GM10248 (cell line): ENCODE measurements at places on chromosomes 7 and 10.

DNA sequence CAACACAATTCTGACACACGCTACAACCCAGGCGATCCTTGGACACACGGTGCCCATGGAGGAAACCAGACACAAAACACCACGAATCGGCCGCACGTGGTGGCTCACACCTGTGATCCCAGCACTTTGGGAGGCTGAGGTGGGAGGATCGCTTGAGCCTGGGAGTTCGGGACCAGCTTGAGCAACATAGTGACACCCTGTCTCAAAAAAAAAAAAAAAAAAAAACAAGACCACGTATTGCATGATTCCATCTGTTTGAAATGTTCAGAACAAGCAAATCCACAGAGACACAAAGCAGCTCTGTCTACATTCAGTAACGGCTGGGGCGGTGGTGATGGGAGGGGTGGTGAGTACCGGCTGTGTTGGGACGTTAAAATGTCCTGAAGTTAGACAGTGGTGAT lies 25.2 kb downstream of the ADAP1 start:
- no peak for DNase-seq

- DNase-seq, result peak; percentile 81
These were observed 4.1 kb downstream of the MBLAC1 start for GRCh38 chr7:100130608-100131453.

- no peak for DNase-seq
These were observed 25.5 kb downstream of the RNLS start for GRCh38 chr10:88557658-88558057.

- DNase-seq, result no peak
These were observed 23.5 kb upstream of the KCNMA1 start for GRCh38 chr10:77661100-77661499.

DNA sequence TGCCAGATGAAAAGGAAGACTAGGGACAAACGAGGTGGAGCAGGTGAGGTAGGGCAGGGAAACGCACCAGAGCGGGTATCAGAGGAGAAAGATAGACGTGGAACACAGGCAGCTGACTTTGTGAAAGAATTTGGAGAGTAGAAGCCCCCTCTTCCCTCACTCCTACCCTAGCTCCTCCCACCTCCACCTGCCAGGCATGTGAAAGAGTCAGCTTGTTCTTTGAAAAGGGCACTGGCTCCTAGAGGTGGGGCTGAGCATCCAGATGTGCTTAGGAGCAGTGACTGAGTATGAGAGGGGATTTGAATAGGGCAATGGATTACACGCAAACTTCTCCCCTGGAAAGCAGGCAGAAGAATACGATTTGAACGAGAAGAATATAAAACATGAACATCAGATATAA lies 174.2 kb upstream of the INHBA start:
- no peak for DNase-seq

DNA sequence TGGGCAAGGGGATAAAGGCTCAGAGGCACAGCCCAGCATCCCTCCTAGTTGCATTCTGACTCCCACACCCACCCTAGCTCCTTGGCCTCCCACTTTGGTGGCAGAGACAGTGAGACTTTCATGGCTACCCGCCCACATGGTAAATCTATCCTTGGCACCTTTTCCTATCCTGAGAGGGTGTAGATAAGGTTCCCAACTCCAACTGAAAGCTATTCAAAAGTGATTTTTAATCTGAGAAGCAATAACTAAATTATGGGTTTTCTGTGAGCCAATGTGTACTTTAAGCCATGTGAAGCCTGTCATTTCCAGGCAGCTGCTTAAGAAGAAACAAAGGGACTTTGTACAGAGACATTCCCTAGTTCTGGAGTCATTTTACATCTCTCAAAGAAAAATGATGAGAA lies 9.1 kb downstream of the LAMB1 start:
- DNase-seq, result no peak

- peak; percentile 98 for DNase-seq
These were observed at the start of gene ARL3 for GRCh38 chr10:102713814-102714620. Gene ARL3, minus strand, starts transcription at chr10:102714397. Its CDS starts 122 bp downstream, at chr10:102714275.

GRCh38 chr7:16491148-16491547 lies 25.6 kb upstream of the SOSTDC1 start:
- no peak for DNase-seq

DNA sequence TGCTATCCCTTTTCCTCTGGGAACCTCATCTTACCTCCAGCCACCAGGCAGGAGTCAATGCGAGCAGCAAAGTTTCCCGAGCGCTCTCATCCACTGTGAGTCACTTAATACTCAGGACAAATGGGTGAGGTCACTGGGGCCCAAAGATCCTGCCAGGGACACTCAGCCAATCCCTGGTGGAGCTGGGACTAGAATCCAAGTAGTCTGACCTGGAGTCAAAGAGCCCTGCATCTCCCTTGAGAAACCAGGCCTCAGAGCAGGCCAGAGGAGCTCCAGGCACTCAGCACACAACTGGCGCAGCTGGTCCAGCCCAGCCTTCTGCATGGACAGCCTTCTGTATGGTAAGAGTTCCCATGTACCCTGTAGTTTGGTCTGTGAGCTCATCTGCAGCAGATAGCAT lies 142.3 kb downstream of the MAPK8 start:
- no peak for DNase-seq

DNA sequence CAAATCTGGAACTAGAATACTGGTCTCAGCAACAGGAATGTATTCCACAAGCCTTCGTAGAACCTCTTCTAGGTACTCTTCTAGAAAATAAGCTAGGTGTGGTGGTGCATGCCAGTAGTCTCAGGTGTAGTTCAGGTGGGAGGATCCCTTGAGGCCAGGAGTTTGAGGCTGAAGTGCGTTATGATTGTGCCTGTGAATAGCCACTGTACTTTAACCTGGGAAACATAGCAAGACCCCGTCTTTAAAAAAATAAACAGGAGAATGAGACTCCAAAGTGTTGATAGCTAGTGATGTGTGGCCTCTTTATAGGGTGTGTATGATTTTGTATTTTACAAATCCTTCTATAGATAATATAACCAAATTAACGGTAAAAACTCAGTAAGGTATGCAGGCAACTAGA lies 1.5 kb upstream of the ZNF775 start:
- DNase-seq, result no peak

DNA sequence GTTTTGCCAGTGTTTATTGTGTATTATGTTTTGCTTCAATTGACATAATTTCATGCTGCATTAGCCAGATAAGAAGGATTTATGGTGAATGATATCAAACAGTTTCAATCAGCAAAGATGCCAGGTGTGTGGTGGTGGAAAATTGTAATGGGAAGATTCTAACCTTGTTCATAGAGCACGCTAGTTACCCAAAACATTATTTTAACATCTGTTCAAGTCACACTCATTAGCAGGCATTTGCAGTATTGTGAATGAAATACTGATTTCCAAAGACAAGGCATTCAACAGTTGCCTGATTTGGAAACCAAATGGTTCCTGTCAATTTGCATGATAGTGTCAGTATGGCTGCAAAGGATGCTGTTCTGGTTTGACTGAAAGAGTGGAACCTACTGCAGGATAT lies 129.7 kb downstream of the EPC1 start:
- no peak for DNase-seq

DNA sequence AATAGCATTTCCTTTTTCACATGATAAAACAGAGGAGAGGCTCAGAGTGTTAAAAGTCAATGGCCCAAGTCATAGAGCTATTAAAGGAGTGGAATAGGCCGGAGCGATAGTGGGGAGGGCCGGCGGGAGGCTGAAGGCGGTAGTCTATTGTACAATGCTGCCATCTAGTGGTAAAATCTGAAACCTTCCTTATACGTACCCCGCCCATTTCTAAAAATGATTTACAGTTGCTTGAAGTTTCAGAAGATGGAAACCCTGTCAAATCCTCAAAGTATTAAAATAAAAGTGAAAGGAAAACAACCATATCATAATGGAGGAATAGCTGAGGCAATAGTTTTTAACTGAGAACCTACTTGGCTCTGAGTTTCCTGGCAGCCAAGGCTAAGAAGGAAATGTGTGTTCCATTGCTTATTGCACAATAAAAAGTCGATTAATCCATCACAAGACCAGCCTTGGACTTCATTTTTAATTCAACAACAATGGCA lies 209.1 kb downstream of the CCSER2 start:
- DNase-seq, result peak; percentile 74

DNA sequence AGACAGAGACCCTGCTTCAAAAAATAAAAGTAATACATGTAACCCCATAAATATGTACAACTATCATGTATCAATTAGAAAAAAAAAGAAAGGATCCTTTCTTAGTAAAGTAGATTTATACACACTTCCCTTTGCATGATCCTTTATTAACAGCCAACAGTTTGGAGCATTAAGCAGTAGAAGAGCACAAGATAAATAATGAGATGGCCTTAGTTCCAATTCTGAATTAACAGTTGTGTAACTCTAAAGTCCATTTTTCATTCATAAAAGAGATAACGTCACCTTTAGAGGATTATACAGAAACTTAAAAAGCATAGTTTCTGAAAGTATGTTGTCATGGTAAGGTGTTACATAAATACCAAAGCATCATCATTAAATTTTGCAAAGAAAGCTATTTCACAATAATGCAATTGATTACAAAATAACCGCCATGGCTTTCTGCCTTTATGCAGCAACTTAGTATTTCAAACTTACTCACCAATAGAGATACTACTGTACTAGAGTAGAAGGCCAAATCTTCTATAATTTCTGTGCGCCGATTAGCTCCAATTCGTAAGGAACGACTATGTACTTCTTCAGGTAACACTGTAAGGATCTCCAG lies 40.3 kb downstream of the TNPO3 start:
- no peak for DNase-seq
